ENCODE measurements at places on chromosomes 1 and 21.

- DNase-seq: peak; percentile 60
These were observed 798 bp downstream of the ZBED6 start for GRCh38 chr1:203796236-203796605.

- no peak for DNase-seq
These were observed 38.0 kb upstream of the PTGFRN start for GRCh38 chr1:116871779-116872146.

DNA sequence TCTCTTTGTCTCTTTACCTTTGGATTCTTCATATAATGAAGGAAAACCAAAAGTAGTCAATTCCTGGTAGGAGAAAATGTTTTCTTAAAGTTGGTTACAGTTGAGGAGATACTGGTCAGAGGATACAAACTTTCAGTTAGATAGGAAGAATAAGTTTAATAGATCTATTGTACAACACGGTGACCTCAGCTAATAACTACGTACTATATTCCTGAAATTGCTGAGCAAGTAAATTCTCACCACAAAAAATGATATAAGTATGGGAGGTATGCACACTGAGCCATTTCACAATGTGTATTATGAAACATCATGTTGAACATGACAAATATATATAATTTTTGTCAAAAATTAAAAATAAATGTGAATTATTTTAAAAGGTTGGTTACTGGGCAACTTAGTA, 20.4 kb downstream of the SSX2IP start:
- no peak for DNase-seq

DNA sequence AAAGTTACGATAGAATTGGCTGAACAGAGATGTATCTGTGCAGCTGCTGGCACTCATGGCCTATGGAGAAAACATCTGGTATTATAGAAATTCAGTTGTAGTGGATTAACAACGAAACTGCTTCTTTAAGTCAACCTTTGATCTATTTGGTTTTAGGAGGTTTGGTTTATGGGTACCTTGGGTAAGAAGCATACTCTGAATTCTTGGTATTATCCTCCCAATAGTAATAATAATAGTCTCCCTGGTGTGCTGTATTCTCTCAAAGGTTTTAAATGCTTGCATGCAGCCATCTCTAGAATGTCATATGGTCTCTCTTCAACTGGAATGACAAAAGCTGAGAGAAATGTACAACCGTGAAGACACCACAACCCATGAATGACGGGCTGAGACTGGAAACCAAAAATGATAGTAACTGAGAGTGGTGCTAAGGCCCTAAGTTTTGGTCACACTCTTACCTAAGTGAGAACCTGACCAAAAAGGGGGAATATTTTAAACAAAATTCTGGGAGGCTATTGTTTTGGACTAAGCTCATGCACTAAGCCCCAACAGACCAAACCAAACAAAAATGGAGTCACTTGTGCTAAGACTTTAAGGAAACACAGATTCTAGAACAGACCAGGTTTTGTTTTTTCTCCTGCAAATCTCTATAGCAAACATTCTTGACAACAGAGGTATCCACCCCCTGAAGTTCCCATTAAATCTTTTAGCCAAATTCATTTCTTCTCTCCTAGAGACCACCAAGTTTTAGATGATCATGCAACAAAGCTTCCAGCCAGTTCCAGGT, 17.6 kb upstream of the TMEM61 start:
- no peak for DNase-seq

DNA sequence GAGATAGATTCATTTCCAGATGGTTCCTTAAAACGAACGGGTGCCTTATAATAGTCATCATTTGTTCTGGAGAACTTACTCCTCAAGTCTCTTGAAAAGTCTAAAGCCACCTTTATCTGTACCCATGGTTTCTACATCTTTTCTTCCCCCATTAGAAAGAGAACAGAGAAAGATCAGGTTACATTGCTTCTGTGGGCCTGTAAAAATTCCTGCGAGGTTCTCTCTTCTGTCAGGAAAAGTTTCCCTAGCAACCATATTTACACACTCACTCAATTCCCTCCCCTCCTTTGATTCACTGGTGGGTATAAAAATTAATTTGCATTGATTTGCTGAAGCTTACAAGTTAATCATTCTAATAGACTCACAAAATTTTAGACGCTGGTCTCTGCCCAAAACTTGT, 6.7 kb downstream of the PHC2 start:
- DNase-seq: peak; percentile 76

DNA sequence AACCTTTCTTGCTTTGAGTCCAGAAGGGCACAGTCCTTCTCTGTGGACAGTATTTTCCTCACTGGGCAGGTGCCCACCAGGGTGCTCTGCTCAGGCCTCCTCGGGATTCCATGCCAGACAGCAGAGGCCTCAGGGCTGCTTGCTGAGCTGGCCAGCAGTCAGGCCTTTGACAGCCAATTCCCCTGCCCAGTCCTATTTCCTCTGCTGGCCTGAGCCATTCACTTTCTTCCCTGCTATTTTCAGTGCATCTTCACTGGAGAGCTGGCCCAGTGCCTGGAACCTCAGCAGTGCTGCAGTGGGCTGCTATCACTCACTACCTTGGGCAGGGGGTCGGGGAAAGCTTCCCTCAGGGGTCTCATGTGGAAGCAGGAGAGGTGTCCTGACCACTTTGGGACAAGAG, 33.2 kb downstream of the KCNA10 start:
- peak; percentile 5 for DNase-seq

DNA sequence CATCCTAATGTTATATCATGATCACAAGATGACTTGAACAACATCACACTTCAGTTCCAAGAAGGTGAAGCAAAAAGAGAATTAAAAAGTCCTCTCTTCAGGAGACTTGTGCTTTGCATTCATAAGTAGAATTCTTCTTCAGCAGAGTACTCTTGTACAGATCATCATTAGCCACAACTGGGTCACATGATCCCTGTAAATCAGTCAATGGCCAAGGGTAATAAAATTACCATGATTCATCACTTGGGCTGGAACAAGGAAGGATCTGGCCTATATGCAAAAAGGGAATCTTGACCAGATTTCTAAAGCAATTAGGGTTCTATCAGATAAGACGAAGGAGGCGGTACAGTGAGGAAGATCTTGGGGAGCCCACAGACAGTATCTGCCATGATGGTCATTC, 458.0 kb upstream of the DEPDC1 start:
- DNase-seq: no peak

DNA sequence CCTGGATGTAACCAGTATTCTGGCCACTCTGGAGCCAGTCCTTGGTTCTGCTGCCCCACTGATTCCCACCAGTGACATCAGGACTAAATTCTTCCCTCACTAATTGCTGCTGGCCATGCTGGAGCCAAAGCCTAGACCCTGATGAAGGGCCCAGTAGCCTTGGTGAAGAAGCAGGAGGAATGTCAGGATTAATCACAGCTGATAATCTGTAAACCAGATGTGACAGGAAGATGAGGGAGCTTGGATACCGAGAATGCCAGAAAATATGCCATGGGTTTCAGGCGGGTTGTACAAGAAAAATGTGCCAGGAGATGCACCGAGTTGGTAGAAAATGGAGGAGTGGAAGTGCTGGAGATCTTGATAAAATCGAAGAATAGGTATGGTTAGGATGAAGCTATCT, 119.0 kb upstream of the PPP2R5A start:
- DNase-seq: peak; percentile 49

GRCh38 chr1:109877317-109877771, 33.3 kb upstream of the CSF1 start:
- peak; percentile 98 for DNase-seq

- DNase-seq: peak; percentile 90
These were observed 22.2 kb downstream of the SLC25A33 start for GRCh38 chr1:9561429-9561828.

- DNase-seq: no peak
These were observed 204.4 kb downstream of the RWDD3 start for GRCh38 chr1:95438218-95438948.

GRCh38 chr1:22285549-22286396, 142.9 kb upstream of the WNT4 start:
- no peak for DNase-seq

GRCh38 chr1:116346943-116347673, 25.9 kb upstream of the ATP1A1 start:
- no peak for DNase-seq

DNA sequence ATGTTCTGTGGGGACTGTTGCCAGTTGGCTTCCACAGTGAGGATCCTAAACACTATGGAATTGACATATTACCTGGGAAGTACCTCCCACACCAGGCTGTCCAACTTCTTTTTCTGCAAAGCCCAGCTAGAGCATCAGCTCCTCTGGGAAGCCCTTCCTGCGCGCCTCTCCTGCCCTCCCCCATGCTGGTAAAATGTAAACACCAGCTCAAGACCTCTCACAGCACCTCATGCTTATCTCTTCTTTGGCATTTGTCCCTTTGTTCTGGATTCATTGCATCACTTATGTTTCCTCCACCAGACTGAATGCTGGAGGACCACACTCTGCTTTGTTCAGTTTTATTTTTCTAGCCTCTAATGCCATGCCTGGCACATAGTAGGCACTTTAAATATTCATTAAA, 172.1 kb downstream of the HHAT start:
- DNase-seq: no peak

- no peak for DNase-seq
These were observed 380.4 kb downstream of the NPHP4 start for GRCh38 chr1:5611851-5612250.

DNA sequence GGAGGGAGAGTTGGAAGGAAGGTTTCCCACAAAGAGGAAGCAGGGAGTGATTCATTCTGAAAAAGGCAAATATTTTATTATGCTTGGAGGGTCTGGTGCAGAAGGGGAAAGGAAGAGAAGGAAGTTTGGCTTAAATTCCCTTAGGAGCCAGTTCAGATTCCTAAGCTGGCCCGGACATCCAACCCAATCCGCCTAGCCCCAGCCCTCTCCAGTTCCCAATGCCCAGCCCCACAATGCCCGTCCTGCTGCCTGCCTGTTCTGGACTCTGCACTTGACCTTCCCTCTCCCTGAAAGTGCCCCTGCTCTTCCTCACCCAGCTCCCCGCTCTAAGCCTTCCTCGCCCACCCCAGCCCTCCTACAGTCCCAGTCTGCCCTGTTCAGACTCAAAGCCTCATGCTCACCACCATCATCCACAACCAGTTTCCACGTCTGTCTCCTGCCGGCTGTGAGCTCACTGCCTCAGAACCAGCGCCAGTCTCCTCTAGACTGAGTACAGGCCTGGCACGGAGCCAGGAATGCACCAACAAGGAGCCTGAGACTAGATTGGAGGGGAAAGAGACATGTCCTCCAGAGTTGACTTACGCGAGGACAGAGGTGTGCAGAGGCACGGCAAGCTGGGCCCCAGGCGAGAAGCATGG, 18.9 kb downstream of the CAPN2 start:
- peak; percentile 63 for DNase-seq

DNA sequence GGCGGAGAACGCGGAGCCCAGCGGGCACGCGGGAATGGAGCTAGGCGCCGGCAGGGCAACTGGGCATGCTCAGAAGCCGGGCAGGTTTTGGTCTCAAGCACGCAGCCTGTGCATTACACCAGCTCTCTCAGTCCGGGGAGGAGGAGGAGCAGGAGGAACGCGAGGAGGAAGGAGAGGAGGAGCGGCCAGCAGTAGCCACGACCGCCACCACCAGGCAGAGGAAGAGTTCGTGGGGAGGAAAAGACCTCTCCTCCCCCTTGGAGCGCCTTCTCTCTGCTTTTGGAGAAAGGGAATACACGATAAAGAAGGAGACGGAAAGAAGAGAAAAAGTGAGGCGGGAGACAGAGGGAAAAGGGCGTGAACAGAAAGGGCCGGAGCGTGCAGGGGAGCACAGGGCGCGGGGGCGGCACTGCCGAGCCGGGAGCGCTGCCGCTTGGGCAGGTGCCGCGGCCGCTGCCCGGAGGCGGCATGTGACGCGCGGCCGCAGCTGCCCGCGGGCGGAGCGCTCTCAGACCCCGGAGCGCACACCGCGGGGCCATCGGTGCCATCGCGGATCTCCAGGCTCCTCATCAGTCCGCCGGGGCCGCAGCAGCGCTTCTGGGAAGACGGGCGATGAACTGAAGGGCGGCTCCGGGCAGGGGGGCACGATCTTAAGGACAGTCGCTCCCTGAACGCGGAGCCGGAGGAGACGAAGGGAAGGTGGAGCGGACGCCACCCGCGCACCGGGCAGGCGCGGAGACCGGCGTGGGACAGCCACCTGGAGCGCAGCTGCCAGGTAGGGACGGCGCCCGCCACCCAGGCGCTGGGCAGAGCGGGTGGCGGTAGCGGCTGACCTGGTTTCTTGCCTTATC, at the start of gene CHRM3:
Gene CHRM3, plus strand, starts transcription at position 116 of the 851 bp plus-strand sequence. CDS start 520,884 bp downstream, outside the sequence.
- DNase-seq: no peak

DNA sequence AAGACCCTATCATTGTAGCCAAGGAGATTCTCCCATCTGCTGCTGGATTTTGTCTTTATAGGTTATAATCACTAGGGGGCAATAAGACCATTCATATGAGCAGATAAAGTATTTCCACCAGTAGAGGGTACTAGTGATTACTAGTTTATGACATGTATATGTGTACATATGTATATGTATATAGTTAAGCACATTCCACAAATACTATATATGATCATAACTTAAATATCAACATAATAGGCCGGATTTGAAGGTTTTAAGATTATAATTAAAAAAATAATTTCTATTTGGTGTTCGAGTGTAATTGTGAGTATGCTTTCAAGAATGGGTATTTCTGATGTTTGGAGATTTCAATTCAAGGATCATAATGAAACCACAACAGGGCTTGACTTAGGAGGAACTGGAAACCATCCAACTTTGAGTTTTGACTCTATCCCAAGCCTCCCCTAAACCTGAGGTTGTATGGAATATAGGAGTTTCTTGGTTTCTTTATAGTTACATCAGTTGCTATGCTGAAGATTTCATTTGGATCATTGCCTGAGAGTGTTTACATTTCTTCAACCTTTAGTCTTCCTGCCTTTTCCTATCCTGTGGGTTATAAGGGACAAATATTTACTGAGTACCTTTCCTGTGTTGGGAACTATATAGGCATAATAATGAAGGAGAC, 16.9 kb downstream of the TCEANC2 start:
- peak; percentile 62 for DNase-seq

DNA sequence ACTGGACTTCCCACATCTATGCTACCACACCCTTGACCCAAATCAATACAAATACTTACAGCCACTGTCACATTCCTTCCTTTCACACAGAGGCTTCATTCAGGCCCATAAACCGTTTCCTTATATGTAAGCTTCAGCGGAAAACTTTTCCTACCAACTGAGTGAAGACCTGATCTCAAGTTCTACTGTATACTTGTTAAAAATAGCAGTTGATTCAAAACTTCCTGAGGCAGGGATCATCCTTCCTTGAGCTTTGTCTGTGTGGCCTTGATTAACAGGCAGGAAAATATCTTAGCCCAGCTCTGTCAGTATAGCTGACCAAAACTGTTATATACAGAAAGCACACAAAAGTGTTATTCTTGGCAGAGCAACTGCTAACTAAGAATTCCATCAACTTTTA, 42.7 kb downstream of the DENND2C start:
- peak; percentile 14 for DNase-seq

GRCh38 chr1:6010554-6010953, 18.3 kb upstream of the NPHP4 start:
- DNase-seq: no peak

- DNase-seq: no peak
These were observed at the start of gene ANKRD65 for GRCh38 chr1:1421147-1421906. ANKRD65 (minus strand) TSS chr1:1421276; CDS start chr1:1421005, 271 bp downstream.

DNA sequence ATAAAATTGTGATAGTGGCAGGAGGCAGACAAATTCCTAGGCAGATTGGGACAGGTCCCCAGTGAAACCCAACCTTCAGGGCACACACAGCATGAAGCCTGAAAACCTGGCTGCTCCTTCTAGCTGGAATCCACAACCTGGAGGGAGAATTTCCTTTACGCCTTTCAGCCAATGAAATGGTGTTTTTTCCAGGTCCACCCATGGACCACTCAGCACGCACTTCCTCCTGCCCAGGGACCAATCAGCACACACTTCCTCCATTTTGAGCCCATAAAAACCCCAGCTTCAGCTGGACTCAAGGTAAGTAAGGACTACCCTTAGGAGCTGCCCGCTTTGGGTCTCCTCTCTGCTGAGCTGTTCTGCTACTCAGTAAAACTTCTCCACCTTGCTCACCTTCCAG, 120.1 kb downstream of the AKT3 start:
- no peak for DNase-seq
